ENCODE measurements at places on chromosomes 4 and X.

GRCh38 chr4:165016971-165017370 lies 14.8 kb upstream of the TRIM60 start:
- peak; percentile 47 for ATAC-seq

GRCh38 chr4:79362626-79363025 lies 36.8 kb upstream of the NAA11 start:
- no peak for ATAC-seq

DNA sequence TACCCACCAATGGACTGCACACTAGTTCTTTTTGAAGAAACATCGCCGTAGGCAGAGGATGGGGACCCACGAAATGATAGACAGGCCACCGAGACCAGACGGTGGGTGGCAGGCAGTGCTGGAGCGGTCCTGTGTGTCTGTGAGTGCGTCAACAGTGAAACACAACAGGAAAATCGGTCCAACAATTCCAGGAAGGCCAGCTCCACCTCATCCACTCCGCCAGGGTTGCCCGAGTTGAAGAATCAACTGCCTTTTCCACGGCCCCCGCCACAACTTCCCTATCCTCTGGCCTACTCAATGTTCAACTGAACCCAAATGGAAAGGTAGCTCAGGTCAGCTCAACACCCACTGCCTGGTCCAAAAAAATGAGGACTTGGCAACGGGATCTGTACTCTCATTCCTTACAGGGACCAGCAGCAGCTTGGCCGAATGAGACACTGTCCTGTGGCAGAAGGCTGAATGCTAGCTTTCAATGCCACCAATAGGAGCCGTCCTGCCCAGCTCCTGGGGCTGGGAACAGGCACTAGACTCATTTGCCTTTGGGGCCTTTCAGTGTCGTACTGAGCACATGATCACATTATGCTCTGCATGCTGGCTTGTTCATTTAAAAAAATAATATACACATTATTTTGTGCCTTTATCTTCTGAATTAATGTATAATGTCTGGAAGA lies 43.5 kb downstream of the MID1 start:
- no peak for ATAC-seq

GRCh38 chr4:169220854-169221411 lies 49.8 kb downstream of the SH3RF1 start:
- ATAC-seq, result no peak

GRCh38 chr4:52560844-52561280 lies 98.2 kb downstream of the USP46 start:
- no peak for ATAC-seq

- ATAC-seq, result no peak
Measured at GRCh38 chrX:124010157-124010556, 48.7 kb downstream of the STAG2 start.

DNA sequence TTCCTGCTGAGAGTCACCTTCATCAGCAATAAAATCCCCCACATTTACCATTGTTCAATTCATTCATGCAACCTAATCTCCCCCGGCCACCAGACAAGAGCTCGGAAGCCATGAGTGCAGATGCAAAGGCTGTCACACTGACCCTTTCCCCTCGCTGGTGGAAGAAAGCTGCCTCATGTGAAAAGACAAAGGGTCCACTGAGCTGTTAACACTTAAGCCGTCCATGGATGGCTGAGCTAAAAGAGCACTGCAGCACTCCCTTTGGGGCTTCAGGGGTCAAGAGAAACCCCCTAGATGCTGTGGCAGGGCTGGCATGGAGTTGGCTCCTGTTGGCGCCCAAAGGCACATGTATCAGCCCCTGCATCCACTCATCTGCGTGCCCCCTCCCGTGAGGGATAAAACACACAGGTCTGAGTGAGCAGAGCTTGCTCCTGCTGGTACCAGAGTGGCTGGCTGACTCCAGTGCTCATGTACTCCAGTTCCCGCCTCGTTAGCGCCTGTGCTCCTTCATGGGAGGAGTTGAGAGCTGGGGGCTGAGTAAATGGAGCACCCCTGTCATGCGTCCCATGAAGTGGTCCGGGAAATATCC lies 216.5 kb downstream of the PDHA2 start:
- peak; percentile 20 for ATAC-seq

GRCh38 chrX:21623778-21624501 lies 34.2 kb downstream of the KLHL34 start:
- ATAC-seq, result no peak

DNA sequence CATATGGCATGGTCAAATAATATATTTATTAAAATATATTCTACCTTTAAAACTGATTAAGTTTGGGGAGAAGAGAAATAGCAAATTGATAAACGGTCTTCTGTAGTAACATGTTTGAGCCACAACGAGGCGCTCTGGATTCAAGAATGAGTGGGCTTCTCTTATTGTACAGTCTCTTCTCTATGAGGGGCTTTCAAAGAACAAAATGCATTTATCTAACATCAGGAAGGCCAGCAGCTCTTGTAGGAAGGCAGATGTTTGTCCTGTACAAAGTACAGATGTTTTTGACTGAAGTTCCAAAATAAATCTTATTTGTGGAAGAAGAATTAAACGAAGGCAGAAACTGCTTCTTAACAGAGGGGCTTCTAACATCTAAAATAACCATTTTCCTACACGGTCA lies 153.6 kb downstream of the RASL11B start:
- no peak for ATAC-seq

DNA sequence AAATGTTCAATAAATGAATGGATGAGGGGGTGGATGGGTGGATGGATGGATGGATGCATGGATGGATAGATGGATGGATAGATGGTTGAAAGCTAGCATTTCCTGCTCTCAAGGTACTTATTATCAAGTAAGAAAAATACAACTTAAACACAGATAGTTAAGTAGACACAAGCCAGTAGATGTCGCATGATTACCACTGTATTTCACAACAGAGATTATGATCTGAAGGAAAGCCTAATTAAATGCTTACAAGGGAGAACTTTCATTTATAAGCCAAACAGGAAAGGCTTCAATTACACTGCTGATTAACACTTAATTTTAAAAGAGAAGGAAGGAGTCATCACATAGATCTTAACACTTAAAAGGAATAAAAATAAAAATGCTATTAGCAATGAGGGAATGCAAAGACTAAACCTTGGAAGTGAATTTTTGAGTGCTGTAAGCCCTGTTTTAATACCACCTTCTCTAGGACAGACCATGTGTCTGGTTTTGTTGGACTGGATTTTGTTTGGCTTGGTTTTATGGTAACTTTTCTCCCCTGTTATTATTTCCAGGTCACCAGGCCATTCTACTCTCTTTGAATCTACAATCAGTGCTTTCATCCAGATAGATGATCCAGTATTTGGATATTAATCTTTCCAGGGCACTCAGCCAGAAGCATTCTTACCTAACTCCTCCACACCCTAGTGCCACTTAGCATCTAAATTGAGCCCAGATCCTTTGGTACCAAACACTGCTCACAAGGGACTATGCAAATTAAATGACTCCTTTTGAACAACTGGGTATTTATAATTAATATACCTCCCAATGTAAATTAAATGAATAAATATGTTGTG lies 75.5 kb upstream of the SLC39A8 start:
- no peak for ATAC-seq

- no peak for ATAC-seq
Measured at GRCh38 chr4:79178760-79179159, 147.1 kb downstream of the NAA11 start.

DNA sequence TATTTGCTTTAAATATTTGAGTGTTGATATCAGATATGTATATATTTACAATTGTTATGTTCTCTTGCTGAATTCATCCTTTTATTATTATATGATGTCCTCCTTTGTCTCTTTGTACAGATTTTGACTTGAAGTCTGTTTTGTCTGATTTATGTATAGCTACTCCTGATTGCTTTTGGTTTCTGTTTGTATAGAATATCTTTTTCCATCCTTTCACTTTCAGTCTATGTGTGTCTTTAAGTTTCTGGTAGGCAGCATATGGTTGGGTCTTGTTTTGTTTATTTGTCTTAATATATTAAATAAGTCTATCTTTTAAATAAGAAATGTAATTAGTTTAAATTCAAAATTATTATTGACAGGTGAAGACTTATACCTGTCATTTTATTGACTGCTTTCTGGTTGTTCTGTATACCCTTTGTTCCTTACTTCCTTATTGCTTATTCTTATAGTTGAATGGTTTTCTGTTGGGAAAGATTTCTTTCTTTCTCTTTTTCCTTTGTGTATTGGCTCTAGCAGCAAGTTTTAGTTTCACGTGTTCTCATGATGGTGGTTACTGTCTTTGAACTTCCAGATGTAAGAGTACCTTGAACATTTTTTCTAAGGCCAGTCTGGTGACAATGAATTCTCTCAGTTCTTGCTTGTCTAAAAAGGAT lies 31.1 kb downstream of the RAB28 start:
- no peak for ATAC-seq

DNA sequence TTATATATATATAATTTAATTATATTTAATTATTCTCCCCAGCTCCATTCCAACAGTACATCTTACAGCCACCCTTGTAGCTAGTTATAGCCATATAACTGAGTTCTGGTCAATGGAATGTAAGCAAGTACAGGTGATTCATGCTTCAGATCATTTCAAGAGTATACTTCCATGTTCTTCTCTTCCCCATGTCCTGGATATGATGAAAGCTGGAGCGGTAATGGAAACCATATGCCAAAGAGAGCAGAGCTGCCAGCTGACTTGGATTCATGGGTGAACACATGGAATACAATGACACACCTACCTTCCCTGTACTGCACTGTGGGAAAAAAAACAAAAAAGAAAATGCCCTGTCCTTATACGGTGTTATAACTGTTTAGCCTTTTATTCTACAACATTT lies 17.5 kb upstream of the CORIN start:
- ATAC-seq, result no peak

DNA sequence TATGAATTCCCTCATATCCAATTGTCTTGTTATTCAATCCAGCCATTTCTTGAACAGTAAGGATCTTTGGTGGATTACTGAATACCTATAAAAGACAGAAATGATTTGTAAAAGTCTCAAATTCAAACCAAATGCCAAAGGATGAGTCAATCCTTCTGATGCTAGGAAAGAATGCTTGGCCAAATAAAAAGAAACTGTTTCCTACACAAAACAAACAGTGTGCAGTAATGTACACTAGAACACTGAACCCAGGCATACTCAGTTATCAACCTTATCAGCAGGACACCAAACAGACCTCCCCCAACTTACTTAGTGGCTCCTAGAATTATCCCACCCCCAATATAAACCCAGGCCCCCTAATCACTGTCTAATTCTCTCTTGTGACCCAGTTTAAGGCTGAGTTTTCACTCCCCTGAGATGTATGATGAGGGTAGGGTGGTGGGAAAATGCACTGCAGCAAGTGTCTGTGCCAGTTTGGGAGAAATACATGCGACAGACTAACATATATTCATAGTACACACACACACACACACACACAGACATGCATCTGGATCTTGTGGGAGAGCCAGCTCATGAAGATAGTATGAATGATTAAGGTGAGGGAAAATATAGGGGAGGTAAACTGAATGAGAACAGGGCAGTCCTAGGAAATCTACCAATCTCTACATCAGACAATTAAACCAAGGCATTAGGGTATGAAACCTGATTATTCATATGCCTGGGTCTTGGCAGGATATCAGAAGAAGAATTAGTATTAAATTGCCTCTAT lies 35.0 kb downstream of the CLDN2 start:
- ATAC-seq, result no peak

- no peak for ATAC-seq
Measured at GRCh38 chr4:144633215-144633614, 12.7 kb upstream of the HHIP start.

- ATAC-seq, result no peak
Measured at GRCh38 chr4:11152684-11153083, 276.0 kb downstream of the HS3ST1 start.

- no peak for ATAC-seq
Measured at GRCh38 chr4:113383111-113383785, 333.8 kb downstream of the ANK2 start.

- ATAC-seq, result no peak
Measured at GRCh38 chr4:183716302-183716701, 57.2 kb downstream of the TRAPPC11 start.

DNA sequence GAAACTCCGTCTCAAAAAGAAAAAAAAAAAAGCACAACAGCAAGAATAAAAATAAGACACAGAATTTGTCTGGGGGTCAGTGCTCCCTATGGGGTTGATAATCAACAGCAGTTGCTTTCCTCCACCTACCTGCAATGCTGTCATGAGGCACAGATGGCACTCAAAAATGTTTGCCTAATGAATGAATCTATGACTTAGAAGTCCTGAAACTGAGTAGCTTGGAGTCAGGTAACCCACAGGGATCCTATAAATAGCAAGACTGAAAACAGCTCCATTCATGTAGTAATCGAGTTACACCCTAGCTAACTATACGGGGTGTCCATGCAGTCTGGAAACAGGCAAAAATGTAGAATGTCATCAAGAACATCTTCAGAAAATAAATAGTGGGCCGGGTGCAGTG lies 19.8 kb upstream of the DDX3X start:
- ATAC-seq, result no peak

DNA sequence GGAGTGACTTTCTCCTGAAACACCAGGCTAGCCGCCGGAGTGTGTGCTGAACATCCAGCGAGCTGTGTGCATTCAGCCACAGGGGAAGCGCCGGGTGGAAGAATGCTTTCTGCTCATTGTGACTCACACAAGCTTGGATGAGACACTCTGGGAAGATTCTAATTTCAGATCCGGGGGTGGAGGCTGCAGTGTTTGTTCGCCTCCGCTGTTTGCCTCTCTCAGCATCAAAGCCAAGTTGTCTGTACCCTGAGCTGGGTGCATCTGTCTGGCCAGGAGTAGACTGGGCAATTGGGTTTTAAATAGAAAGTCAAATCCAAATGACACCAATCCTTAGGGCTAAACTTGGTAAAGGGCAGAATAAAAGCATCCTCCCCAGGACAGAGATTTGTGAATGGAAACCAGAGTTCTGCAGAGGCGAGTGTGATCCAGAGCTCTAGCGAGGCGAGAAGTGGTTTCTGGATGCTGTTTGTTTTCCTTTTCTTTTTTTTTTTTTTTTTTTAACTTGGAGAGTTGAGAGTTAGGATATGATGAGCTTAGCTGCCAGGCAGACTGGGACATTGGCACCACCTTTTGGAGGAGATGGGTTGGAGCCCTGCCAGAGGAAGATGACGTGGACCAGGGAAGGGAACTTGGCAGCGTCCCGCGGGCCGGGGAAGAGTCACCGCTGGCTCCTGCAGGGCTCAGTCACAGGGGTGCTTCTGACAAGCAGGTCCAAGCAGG lies 196.0 kb upstream of the PSAPL1 start:
- no peak for ATAC-seq

- peak; percentile 21 for ATAC-seq
Measured at GRCh38 chr4:186144946-186145569, 40.6 kb downstream of the FAM149A start.

- ATAC-seq, result no peak
Measured at GRCh38 chrX:6681521-6682145, 146.7 kb upstream of the VCX3A start.

Measured in stimulated activated memory B cell treated with anti-CD40 and anti-IgM and Interleukin-4, amounts not matched to agents 10 μg/mL and 1 μg/mL and 100 μg/mL, for 72 hours (primary cell).